Activated naive CD8-positive, alpha-beta T cell treated with anti-CD3 and anti-CD28 coated beads, Interleukin-2, amount 50 U/mL, for 16 hours (primary cell): ENCODE measurements at places on chromosomes 16 and 17.

- no peak for DNase-seq
Measured at GRCh38 chr16:2912330-2913199, 834 bp downstream of the FLYWCH1 start.

- no peak for DNase-seq
Measured at GRCh38 chr16:52548261-52549010, 1.5 kb upstream of the TOX3 start.

DNA sequence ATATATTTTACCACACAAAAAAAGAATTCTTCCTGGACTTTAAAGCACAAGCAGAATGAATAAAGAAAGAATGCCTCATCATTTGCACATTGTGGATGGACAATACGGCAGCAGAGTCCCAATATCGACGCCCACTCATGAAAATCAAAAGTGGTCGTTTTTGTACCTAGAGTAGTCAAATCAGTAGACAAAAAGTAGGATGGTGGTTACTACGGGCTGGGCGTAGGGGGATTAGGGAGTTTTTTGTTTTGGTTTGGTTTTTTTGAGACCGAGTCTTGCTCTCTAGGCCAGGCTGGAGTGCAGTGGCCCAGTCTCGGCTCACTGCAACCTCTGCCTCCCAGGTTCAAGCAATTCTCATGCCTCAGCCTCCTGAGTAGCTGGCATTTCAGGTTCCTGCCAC is 8.6 kb upstream of the CENPV start:
- no peak for DNase-seq

- DNase-seq: no peak
Measured at GRCh38 chr17:44088254-44088653, 17.7 kb downstream of the G6PC3 start.

- DNase-seq: no peak
Measured at GRCh38 chr16:397736-398332, 835 bp downstream of the NME4 start.

DNA sequence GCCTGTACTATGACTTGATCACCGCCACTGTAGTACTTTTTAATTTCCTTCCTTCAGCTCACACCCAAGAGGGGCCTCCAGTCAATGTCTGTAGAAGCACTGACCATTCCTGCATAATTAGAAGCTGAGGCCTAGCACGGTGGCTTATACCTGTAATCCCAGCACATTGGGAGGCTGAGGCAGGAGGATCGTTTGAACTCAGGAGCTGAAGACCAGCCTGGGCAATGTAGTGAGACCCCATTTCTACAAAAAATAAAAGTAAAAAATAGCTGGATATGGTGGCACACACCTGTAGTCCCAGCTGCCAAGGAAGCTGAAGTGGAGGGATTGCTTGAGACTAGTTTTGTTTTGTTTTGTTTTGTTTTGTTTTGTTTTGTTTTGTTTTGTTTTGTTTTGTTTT is 5.9 kb downstream of the KLHL36 start:
- no peak for DNase-seq

DNA sequence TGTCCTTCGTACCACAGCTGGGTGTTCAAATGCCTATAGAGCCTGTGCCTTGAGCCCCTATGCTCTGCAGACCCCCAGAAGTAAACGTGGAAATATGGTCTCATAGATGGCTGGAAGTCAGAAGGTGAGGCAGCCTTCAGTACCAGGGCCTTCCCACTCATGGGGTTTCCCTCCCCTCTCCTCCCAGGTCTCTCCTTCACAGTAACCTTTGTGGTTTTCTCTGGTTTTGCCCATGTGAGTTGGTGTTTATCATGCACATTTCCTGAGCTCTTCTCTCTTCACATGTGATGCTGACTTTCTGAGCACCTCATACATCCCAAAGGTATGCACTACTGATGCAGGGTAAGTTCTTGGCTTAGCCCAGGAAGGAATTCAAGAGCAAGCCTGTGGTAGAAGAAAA is 35.4 kb downstream of the TMEM114 start:
- DNase-seq: no peak

DNA sequence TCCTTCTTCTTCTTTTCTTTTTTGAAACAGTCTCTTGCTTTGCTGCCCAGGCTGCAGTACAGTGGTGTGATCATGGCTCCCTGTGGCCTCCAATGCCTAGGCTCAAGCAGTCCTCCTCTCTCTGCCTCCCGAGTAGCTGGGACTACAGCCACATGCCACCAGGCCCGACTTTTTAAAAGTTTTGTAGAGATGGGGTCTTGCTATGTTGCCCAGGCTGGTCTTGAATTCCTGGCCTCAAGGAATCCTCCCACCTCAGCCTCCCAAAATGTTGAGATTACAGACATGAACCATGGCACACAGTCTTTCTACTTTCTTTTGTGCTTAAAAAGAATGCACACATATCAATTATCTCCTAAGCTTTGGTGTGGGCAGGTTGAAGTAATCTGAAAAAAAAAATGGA is 61.0 kb upstream of the DNAJA2 start:
- no peak for DNase-seq

- DNase-seq: peak; percentile 54
Measured at GRCh38 chr16:27449434-27450195, 47.6 kb downstream of the IL21R start.

- no peak for DNase-seq
Measured at GRCh38 chr16:72317446-72317845, 145.5 kb upstream of the PMFBP1 start.

GRCh38 chr17:72618001-72618509 is 474.4 kb downstream of the SLC39A11 start:
- no peak for DNase-seq

GRCh38 chr17:10754109-10754508 is 24.3 kb upstream of the TMEM220 start:
- DNase-seq: no peak

- no peak for DNase-seq
Measured at GRCh38 chr16:54808890-54809289, 121.8 kb upstream of the IRX5 start.

GRCh38 chr17:17386094-17386800 is 83.1 kb downstream of the NT5M start:
- DNase-seq: no peak

DNA sequence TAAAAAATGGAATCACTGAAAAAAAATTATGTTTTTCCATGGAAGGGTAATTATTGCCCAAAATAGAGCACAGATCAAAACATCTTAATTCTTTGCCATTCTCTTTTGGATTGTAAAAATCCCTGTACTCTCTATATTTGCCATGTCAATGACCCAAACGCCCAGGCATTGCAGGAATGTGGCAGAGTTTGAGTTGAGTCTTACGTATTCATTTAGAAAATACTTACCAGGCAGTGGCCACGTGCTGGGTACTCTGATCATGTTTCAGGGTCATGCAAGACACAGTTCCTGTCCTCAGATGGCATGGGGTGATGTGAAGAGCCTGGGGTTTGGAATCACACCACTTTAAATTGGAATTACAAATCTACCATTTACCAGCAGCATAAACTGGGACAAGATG is 267.7 kb downstream of the ABCC12 start:
- no peak for DNase-seq

- DNase-seq: no peak
Measured at GRCh38 chr17:5241861-5242671, 7.4 kb upstream of the SCIMP start.

- no peak for DNase-seq
Measured at GRCh38 chr17:44345454-44346026, 438 bp downstream of the GRN start.

DNA sequence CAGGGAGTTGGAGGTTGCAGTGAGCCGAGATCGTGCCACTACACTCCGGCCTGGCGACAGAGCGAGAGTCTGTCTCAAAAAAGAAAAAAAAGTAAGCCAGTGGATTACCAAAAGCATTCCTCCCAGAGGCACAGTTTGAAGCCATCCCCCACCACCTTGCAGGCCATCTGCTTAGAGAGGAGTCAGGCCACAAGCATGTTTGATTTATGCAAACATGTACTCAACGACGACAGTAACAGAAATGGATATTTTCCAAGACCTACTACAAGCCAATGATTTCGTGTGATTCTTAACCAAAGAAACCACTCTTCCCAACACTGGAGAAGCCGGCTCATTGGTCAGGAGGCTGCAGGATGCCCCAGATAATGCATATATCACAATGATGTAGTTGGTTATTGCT is 34.8 kb downstream of the MYH13 start:
- no peak for DNase-seq

DNA sequence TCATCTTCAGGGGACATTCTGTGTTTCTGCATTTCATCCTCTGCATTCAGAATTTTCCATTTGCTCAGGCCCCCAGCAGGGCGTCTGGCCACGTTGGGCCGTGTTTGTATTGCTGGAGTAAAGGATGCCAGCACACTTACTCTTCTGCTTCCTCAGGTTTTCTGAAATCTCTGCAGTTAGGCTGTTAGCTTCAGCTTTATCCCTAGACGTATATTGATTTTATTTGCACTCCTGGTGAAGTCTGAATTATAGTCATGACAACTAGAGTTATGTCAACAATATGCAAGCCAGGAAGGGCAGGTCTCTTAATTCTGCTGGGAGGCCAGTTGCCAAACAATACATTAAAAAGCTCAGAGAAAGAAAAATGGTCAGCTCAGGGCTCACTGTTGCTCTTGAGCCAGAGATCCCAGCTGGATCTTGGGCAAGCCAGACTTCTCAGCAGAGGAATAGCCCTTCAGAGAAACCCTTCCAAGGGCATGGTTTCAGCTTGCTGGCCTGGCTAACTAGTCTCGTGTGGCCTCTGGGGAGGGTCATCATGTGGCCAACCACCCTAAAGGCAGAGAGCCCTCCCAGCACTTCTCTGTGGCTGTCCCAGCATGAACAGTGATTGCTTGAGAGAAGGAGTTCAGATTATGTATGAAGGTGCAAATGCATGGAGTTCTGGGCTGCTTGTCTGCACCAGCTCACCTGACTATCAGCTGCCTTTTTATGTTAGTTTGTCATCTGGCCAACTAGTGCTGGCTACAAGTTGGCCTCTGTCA is 110.2 kb upstream of the CACNG5 start:
- DNase-seq: no peak

GRCh38 chr17:46942441-46943217 is 19.7 kb downstream of the GOSR2 start:
- no peak for DNase-seq

DNA sequence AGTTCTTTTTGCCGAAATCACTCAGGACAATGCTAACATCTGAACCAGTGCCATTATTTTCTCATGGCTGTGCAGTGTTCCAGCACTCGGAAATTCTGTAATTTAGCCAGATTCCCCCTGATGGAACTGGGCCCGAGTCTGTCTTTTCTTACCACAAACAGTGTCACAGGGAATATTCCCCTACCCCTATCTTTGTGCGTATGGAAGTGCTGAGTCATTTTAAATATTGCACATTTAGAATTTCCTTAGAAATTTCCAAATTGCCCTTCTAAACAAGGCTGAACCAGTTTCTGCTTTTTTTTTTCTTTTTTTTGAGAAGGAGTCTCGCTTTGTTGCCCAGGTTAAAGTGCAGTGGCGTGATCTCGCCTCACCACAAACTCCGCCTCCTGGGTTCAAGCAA is 88.0 kb upstream of the CREBBP start:
- no peak for DNase-seq

- DNase-seq: peak; percentile 20
Measured at GRCh38 chr16:8962393-8963009, 1.2 kb downstream of the USP7 start.

DNA sequence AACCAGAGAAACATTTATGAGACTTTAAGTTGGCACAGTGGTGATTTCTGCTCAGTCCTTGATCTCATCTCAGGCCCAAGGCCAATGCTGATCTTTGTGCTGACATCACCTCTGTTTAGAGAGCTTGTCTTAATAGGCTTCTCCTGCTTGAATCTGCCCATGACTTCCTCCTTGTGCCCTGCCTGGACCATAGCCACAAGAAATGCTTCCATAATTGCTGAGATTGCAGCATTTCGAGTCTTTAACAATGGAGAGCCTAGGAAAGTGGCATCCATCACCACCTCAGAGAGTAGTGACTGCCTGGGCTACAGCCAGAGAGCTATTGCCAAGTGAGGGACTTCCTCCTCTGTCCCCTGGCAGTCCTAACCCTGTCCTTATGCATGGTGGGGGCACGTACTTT is 25.1 kb upstream of the MMP2 start:
- no peak for DNase-seq
